ENCODE measurements at places on chromosomes 11 and 22.

DNA sequence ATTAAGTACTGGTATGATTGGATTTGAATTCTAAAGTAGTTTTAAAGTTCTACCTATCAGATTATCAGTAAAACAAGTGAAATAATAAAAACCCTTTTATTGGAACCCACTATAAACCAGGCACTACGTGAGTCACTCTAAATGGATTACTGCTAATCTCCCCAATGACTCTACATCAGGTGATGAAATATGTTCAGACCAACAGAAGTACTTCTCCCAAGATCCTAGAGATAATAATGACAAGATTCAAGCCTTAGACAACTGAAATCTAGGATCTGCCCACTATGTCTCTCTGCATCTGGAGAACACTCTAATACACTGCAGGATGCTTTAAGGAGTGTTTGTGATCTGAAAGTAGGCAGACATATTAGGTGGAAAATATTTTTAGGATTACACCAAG lies 652.1 kb upstream of the CHORDC1 start:
- DNase-seq = no peak

GRCh38 chr11:128827191-128827893 lies 39.8 kb downstream of the KCNJ1 start:
- no peak for DNase-seq

GRCh38 chr11:66856496-66857233 lies at the start of gene LRFN4:
TSS of gene LRFN4 (plus strand) at chr11:66857064. CDS start at chr11:66857745, 681 bp downstream.
- DNase-seq = no peak

DNA sequence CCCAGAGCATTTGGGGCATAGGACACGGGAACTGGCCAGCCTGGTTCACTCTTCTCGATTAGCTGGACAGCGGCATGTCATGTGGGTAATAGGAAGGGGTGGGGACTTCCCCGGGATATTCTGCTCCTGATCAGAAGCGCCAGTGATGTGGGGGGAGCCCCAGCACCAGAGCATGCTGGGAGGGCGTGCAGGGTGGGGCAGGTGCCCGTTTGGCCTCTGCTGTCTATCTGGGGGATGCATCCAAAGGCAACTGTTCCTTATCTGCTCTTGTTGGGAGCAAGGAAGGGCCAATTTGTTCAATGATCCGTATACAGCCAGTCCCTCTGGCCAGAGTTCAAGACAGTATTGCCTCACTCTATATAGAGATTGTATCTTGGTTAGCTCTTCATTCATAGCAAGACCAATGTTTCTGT lies 43.6 kb downstream of the PPARA start:
- DNase-seq = peak; percentile 10

- DNase-seq = peak; percentile 51
Observed at GRCh38 chr11:84780689-84781293, 846.4 kb downstream of the DLG2 start.

GRCh38 chr11:119423509-119424254 lies 710 bp upstream of the THY1 start:
- no peak for DNase-seq

GRCh38 chr11:87325490-87325872 lies 287.7 kb downstream of the TMEM135 start:
- DNase-seq = no peak

DNA sequence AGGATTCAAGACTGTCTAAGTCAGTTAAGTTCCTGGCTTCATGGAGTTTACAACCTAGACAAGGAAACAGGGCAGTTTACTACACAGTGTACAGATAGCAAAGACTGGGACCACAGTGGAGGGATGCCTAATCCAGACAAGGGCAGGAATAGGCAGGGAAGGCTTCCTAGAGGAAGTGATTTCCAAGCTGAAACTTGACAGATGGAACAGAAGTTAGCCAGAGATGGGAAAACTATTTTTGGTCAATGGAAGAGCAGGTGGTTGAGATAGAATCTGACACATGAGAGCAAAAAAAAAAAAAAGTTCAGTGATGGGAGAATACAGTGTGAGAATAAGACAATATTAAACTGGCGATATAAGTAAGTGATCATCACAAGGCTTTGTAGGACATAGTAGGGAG lies 1.3 kb downstream of the COA4 start:
- DNase-seq = no peak

GRCh38 chr11:92528001-92528400 lies 303.4 kb downstream of the FAT3 start:
- peak; percentile 10 for DNase-seq

GRCh38 chr11:41612415-41612814 lies 153.0 kb upstream of the LRRC4C start:
- DNase-seq = peak; percentile 27

GRCh38 chr22:47143249-47143938 lies 380.9 kb downstream of the TBC1D22A start:
- no peak for DNase-seq

- no peak for DNase-seq
Observed at GRCh38 chr11:73430326-73430725, 54.1 kb downstream of the RELT start.

DNA sequence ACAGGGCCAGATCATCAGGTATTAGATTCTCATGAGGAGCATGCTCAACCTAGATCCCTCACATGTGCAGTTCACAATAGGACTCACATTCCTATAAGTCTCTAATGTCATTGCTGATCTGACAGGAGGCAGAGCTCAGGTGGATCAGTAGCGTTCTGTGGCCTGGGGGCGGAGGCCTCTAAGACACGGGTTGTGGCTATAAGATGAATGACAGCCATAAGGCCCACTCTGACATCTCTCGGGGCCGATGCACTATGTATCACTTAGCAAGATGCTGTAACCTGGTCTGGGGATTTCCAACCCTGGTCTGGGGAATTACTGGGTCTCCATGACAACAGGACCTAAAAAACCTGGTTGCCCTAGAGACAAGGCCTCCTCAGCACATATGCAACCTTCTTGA lies 932.7 kb downstream of the TBC1D22A start:
- no peak for DNase-seq

DNA sequence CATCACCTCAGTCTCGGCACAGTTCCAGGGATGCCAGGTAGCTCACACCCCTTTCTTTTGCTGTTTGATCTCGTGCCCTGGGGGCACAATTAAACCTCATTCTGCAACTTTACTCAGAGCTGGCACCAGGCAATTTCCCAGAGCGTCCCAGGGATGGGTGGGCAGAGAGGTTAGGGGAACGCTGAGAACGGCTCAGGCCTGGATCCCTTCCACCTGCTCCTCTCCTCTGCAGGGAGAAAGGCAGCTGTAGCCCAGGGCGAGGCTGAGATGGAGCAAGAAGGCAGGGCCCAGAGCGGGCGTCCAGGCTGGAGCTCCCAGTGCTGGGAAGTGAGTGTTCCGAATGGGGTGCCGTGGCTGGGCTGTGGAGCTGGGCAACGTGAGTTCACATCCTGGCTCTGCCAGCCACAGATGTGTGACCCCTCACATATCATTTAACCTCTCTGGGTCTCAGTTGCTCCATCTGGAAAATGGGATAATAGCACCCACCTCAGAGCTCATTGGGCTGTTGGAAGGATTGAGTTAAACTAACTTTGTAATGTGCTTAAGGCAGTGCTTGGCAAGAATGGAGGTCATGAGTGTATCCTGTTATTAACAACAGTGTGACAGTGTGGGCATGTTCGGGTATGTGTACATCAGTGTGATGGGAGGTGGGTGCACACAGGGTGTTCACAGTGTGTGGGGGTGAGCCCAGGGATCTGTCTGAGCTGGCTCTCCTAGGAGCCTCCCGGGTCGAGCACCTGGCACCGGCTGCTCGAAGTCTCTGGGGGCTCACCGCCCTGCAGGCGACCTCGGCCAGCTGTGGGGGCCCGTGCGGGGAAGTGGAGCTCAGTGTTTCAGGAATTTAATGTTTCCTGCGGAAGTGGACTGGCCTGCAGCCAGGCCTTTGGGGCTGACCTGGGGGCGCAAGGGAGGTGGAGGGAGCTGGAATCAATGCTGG lies 15.5 kb downstream of the OTUB1 start:
- peak; percentile 34 for DNase-seq

- DNase-seq = no peak
Observed at GRCh38 chr11:86508604-86509587, 134.2 kb downstream of the CCDC81 start.

- DNase-seq = no peak
Observed at GRCh38 chr11:4809246-4809645, 5.1 kb upstream of the OR52R1 start.

- DNase-seq = no peak
Observed at GRCh38 chr22:21070690-21071615, 25.2 kb downstream of the LRRC74B start.

DNA sequence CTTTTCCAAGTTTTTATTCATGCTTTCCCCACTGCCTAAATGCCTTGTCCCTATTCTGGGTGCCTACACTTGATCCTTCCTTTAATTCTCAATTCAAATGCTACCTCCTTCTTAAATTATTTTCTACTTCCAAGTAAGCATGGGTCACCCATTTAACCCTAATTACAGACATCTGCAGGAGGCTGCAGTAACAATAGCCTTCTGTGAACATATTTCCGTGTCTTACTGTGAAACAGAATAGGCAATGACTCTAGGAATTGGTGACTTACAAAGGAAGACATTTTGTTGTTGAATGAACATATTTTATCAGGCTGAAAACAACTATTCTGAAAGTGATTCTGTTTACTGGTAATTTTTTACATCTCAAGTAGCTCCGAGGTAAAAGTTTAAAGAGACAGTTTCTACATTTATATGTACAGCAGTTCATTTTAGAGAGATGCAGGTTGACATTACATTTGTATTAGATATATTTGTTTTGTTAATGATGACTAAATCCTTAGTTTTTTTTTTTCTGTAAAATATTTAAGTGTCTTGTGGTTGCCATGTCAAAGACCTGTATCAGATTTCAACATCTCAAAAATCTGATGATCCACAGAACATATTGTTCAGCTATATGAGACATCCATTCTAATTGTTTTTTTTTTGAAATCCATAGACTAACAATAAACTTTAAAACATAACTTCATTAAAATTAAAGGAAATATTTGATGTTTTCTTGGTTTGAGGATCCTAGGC lies 316.8 kb downstream of the CASP12 start:
- peak; percentile 65 for DNase-seq

GRCh38 chr11:64970731-64971151 lies 1.2 kb downstream of the MAJIN start:
- DNase-seq = no peak

GRCh38 chr11:91850533-91851275 lies 373.9 kb upstream of the FAT3 start:
- no peak for DNase-seq

DNA sequence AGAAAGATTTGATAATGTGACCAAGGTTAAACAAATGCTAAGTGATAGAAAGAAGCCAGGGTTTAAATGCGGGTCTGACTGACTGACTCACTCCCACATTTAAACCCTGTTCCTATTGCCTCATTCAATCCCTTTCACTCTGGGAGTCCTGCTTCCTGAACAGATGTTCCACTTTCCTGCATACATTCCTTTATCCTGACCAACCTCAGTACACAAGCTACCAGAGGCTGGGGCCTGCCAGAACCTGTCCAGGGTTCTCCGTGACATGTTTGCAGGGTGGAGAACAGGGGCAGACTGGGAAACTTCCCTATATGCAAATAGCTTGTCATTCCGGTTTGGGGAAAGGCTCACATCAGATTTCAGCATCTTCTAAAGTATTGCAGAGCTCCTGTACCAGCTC lies 3.0 kb upstream of the ANKK1 start:
- peak; percentile 96 for DNase-seq

DNA sequence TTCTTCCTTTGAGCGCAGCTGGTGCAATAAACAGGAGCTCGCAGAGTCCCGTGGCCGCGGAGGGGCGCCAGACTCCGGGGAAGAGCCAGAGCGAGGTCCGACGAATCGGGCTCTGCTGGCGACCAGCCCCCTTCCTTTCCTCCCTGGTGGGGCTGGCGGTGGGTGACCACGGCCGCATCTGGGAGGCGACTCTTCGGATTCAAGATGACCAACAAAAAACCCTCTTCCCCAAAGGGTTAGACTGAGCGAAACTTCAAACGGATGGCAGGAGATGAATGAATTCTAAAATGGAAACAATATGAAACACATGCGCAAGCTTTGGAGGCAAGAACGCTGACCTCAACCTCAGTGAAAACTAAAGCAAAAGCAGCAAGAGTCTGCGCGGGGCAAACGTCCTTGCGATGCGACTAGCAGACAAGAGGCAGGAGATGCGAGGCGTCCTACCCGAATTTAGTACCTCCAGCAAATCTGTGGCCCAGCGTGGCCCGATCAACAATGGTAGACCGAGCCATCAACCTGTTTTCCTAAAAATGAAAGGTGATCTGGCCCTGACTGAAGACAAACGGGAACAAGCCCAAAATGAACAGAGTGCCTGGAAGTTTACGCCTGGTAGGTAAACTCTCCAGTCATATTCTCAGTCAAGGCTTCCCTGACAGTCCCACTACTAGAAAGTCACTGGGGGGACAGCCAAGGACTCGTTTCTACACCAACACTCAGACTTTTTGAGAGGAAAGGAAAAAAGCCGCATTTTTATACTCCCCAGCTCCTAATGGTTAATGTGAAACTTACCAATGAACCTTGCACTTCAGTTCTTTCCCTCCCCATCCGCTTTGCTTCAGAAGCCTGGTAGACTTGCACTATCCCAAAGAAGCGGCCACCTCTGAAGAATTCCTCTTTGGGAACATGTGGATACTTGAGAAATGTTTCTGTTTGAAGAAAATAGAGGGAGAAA lies 11.6 kb downstream of the MMP3 start:
- peak; percentile 53 for DNase-seq

DNA sequence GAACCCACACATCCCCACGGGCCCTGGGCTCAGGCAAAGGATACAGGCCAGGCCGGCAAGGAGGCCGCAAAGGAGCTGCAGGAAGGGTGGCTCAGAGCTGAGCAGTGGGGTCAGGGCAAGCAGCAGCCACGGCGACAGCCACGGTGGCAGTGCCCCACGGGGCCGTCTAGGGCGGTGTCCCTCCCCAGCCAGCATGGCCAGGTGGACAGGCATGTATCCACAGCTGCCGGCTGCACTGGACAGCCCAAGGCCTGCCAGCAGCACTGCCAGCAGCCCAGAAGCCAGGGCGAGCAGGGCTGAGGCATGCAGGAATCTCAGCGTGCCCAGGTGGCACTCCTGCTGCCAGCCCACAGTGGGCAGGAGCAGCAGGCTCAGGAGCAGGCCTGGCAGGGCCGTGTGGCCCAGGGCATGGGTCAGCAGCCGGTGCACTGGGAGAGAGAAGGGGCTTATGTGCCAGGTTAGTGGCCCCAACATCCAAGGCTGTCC lies 3.9 kb downstream of the RHBDD3 start:
- DNase-seq = no peak

DNA sequence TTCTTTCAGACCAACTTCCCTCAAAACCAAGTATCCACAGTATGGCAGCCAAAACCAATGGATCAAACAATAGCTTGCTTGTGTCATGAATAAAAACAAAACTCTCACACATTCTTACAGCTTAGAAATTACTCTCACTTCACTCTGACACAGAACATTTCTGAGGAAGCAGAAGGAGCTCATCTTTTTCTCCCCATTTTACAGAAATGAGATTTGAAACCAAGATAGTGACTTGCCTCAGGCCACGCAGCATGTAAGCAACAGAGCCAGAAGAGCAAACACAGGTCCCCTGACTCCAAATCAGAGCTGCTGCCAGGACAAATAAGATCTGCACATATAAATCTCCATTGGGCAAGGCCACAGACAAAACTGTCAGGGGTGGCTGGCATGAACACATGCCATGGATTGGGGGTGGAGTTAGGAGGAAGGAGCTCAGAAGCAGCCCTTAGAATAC lies 64.8 kb downstream of the RAB30 start:
- DNase-seq = no peak

GRCh38 chr11:63371396-63371795 lies 1.8 kb downstream of the SLC22A9 start:
- no peak for DNase-seq
